ENCODE measurements at places on chromosomes 13 and 19. TPM values are rescaled to one million over a fixed set of nuclear protein-coding genes. Genes with fewer than 3 reads are reported as not detected.

The PCDH9 gene
- polyA plus RNA-seq, result 13.7 TPM

The AMH gene
- polyA plus RNA-seq, result 3.5 TPM

The POU2F2 gene
- 0.58 TPM for polyA plus RNA-seq

DNA sequence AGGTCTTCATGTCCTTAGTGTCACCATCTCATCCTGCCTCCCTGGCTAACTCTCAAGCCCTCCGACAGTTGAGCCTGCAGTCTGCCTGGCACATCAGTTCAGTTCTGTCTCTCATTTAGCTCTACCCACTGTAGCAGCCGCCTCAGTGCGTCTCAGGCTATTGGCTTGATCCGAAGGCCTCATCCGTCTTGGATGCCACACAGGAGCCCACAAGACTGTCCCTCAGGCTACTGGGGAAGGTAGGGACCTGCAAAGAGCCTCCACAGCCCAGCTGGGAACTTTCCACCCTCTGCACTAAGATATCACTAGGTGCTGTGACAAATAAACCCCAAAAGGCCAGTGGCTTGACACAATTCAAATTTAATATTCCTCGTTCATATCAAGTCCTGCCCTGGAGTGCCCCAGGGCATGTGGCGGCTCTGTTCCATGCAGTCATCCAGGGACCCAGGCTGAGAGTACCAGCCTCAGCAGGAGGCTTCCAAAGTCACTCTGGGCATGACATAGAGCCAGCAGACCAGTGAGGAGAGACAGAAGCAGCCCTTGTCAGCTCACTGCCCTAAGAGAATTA, 5.7 kb downstream of the VSTM2B start:
- DNase-seq, result no peak

GRCh38 chr19:54420383-54421168, 5.3 kb downstream of the TTYH1 start:
- peak; percentile 59 for DNase-seq

GRCh38 chr13:24458736-24459135, 53.8 kb downstream of the PARP4 start:
- no peak for DNase-seq

DNA sequence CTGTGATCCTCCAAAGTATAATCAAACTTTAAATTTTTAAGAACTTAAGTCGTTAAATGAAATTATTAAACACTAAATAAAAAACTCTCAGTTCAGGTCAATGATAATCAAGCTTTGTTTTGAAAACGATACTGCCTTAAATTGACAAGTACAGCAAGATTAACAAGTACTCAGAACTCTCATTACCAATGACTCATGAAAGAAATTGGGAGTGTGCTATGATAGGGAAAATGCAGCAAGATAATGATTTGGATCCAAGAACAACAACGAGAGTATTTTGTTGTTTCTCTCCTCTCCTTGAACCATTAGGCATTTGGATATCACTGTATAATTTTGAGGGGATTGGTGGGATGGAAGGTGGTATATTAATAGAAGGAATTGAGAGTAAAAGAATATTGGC, 10.2 kb downstream of the N4BP2L2 start:
- no peak for DNase-seq

- DNase-seq, result no peak
Measured at GRCh38 chr13:49596221-49596620, 10.9 kb upstream of the RCBTB1 start.
